Hair follicular keratinocyte (primary cell): ENCODE measurements at places on chromosomes 6 and 20. TPM values are rescaled to one million over a fixed set of nuclear protein-coding genes. Genes with fewer than 3 reads are reported as not detected.

SNAP91 gene
- total RNA-seq = not detected in 2 replicates

TBX18 gene
- total RNA-seq = under 0.01 and 0.11 TPM in 2 replicates

BMP5 gene
- total RNA-seq = not detected in 2 replicates

DEFB132 gene
- total RNA-seq = not detected in 2 replicates

PXDC1 gene
- 59.0 and 64.6 TPM in 2 replicates for total RNA-seq

CPXM1 gene
- total RNA-seq = not detected in 2 replicates

KCNK17 gene
- not detected in 2 replicates for total RNA-seq

TFAP2A gene
- 28.4 and 29.2 TPM in 2 replicates for total RNA-seq

CTCFL gene
- total RNA-seq = not detected in 2 replicates

TBCC gene
- total RNA-seq = 33.1 and 36.2 TPM in 2 replicates

CLVS2 gene
- not detected in 2 replicates for total RNA-seq

TREM1 gene
- total RNA-seq = 0.31 TPM in 1 of 2 replicates, not detected in the other

DEF6 gene
- total RNA-seq = 41.9 and 52.8 TPM in 2 replicates

PHACTR3 gene
- 0.38 and 0.70 TPM in 2 replicates for total RNA-seq

OPRL1 gene
- total RNA-seq = 0.30 and 0.55 TPM in 2 replicates

RAET1L gene
- 0.78 and 1.1 TPM in 2 replicates for total RNA-seq

THBD gene
- 16.9 and 30.9 TPM in 2 replicates for total RNA-seq

PRL gene
- total RNA-seq = not detected in 2 replicates

OR2B2 gene
- total RNA-seq = not detected in 2 replicates

ROS1 gene
- 0.30 and 0.86 TPM in 2 replicates for total RNA-seq

PIGT gene
- 55.9 and 68.6 TPM in 2 replicates for total RNA-seq

EDEM2 gene
- total RNA-seq = 22.2 and 32.8 TPM in 2 replicates

ATP9A gene
- 2.4 and 7.2 TPM in 2 replicates for total RNA-seq

CYB5R4 gene
- total RNA-seq = 13.4 and 15.5 TPM in 2 replicates

HLA-DQB1 gene
- total RNA-seq = 9.0 and 17.6 TPM in 2 replicates

HLA-DQB2 gene
- 1.4 and 1.7 TPM in 2 replicates for total RNA-seq

KCNQ5 gene
- 1.9 and 3.7 TPM in 2 replicates for total RNA-seq

SLC22A3 gene
- 2.5 and 4.0 TPM in 2 replicates for total RNA-seq

WFDC10B gene
- not detected in 2 replicates for total RNA-seq

CCM2L gene
- not detected in 2 replicates for total RNA-seq

PRR18 gene
- not detected in 2 replicates for total RNA-seq

PGC gene
- not detected in 2 replicates for total RNA-seq

ANKS1A gene
- 14.5 and 14.9 TPM in 2 replicates for total RNA-seq

KIAA1755 gene
- total RNA-seq = not detected in 2 replicates

CLDN20 gene
- not detected in 2 replicates for total RNA-seq

CGA gene
- total RNA-seq = not detected in 2 replicates

L3MBTL3 gene
- total RNA-seq = 5.8 and 8.4 TPM in 2 replicates

DYNLT2 gene
- 0.34 and 0.94 TPM in 2 replicates for total RNA-seq

TIAM2 gene
- total RNA-seq = 1.3 and 6.2 TPM in 2 replicates

PTCRA gene
- not detected in 2 replicates for total RNA-seq

ACOT8 gene
- total RNA-seq = 41.1 and 59.1 TPM in 2 replicates

ASIP gene
- total RNA-seq = not detected in 2 replicates

CD93 gene
- under 0.01 TPM in 2 replicates for total RNA-seq

FOXF2 gene
- 0.49 TPM in 1 of 2 replicates, not detected in the other for total RNA-seq

TGM3 gene
- total RNA-seq = not detected in 2 replicates

PACSIN1 gene
- total RNA-seq = not detected in 2 replicates

PACRG gene
- total RNA-seq = 2.3 TPM in 1 of 2 replicates, not detected in the other

TBC1D7 gene
- 16.4 and 16.7 TPM in 2 replicates for total RNA-seq

SAMD3 gene
- total RNA-seq = 0.16 TPM in 1 of 2 replicates, not detected in the other

PRRT1 gene
- total RNA-seq = not detected in 2 replicates

SLC24A3 gene
- total RNA-seq = 0.08 and 0.55 TPM in 2 replicates

GPR6 gene
- not detected in 2 replicates for total RNA-seq

HEY2 gene
- total RNA-seq = not detected in 2 replicates

MCCD1 gene
- total RNA-seq = not detected in 2 replicates
